ENCODE measurements at places on chromosomes 13 and 19.

GRCh38 chr19:11383706-11384048 lies 437 bp downstream of the EPOR start:
- DNase-seq = no peak

- peak; percentile 67 for DNase-seq
Observed at GRCh38 chr13:106187501-106188095, 347.9 kb downstream of the EFNB2 start.

GRCh38 chr19:35780058-35780457 lies 4.7 kb downstream of the ARHGAP33 start:
- DNase-seq = no peak

DNA sequence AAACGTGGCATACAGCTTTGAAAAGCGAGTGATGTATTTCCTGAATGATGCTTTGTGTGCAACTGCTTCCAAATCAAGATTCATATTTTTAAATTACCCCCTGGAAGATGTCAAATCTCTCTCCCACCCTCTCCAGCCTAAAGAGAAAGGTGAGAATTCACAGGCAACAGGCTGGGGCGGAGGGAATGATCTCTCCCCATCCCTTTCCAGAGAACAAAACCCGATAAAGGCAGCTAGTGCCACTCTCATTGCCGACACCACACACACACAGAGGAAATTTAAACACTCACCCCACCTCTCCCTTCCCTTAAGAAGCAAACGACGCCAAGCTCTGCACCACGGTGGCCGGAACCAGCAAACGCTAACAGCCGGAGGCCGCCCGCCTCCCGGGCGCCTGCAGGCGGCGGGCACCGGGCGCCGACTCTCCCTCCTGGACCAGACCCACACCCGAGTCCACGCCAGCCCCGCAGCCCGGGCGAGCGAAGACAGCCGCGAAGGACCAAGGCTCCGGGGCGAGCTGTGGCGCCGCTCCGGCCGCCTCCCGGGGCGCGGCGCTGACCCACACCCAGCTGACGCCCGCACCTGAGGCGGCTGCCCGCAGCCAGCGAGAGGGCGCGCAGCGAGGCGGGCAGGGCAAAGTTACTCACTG lies 477 bp downstream of the LNX2 start:
- DNase-seq = peak; percentile 46

DNA sequence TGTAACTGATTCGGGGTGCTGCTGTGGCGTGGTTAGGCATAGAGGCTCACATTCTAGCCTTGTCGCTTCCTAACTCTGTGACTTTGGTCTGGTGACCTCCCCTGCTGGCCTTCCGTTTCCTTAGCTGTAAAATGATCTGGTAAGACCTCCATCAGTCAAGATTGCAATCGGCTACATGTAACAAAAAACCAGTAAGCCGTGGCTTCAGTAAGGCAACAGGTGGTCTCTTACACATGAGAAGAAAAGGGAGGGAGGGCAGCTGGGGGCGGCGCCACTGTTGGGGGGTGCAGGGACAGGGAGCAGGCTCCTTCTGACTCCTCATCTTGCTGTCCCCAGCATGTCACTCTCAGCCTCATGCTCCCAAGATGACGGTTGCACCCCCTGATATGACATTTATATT lies 148.0 kb downstream of the SIPA1L3 start:
- DNase-seq = no peak

GRCh38 chr19:10421240-10422045 lies 1.1 kb downstream of the PDE4A start:
- no peak for DNase-seq

- DNase-seq = no peak
Observed at GRCh38 chr19:46131485-46132143, 7.1 kb upstream of the IGFL3 start.

GRCh38 chr19:13669780-13670355 lies 94.5 kb upstream of the MRI1 start:
- DNase-seq = no peak
